ENCODE measurements at places on chromosomes 1 and 21.

DNA sequence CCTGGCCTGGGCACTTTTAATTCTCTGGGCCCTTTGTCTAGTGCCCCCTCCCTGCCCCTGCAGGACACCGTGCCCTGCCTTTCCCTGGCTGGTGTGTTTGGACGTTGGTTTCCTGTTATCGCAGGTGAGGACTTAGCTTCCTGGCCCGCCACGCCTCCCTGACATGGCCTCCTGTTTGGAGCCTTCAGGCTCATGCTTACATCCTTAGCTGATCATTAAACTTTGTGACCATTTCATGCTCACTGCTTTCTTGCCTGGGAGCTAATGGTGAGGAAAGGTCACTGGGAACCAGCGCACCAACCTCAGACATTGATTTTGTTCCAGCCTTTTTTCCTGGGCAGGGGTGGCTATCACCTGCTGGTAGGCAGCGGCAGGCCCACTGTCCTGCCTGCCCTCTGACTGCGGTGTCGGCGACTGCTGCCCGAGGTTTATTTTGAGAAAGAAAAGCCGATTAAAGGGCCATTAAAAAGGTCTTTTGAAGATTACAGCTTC, 3.7 kb downstream of the PFKL start:
- DNase-seq = no peak
- no peaks in the 10 kb centered on the region for H3K27me3 ChIP-seq
- peaks cover 20% of the 10 kb centered on the region for H3K36me3 ChIP-seq

- H3K4me3 ChIP-seq = peak overlapping the region; percentile 70
- H3K27ac ChIP-seq = peak overlapping the region; percentile 94
- peaks cover 28% of the 10 kb centered on the region for H3K36me3 ChIP-seq
Measured at GRCh38 chr1:23801338-23801748, 789 bp upstream of the GALE start.

GRCh38 chr1:83043244-83043643, 955.7 kb downstream of the TTLL7 start:
- no peaks in the 10 kb centered on the region for H3K27me3 ChIP-seq
- H3K4me3 ChIP-seq = no peak overlapping the region
- no peak for DNase-seq
- H3K27ac ChIP-seq = no peak overlapping the region
- no peaks in the 10 kb centered on the region for H3K4me1 ChIP-seq
- H3K36me3 ChIP-seq = no peaks in the 10 kb centered on the region

- no peak for DNase-seq
- no peak overlapping the region for H3K4me3 ChIP-seq
Measured at GRCh38 chr1:18726368-18726767, 95.7 kb downstream of the PAX7 start.

GRCh38 chr1:116569776-116570357, 959 bp downstream of the CD58 start:
- no peak for DNase-seq
- H3K4me3 ChIP-seq = peak overlapping the region; percentile 71
- peaks cover 7% of the 10 kb centered on the region for H3K4me1 ChIP-seq
- peak overlapping the region; percentile 70 for H3K27ac ChIP-seq
- no peaks in the 10 kb centered on the region for H3K36me3 ChIP-seq
- no peaks in the 10 kb centered on the region for H3K27me3 ChIP-seq

DNA sequence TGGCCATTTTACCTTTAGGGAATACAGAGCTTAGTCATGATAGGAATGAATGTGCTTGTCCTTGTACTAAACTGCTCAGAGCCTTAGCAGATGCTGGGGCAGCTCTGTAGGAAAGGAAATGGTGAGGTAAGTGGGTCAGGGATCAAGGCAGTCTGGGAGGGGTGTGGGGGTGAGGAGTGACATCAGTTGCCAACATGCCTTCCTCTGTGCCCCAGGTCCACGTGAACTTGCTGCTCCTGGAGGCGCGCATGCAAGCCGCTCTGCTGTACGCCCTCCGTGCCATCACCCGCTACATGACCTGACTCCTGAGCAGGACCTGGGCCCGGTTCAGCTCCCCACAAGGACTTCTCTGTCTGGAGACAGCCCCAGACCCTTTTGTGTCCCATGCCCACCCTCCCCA, 21.2 kb downstream of the SESN2 start:
- H3K36me3 ChIP-seq = peaks cover 62% of the 10 kb centered on the region
- DNase-seq = no peak
- H3K4me1 ChIP-seq = no peaks in the 10 kb centered on the region
- no peaks in the 10 kb centered on the region for H3K27me3 ChIP-seq
- no peak overlapping the region for H3K27ac ChIP-seq

- no peak overlapping the region for H3K27ac ChIP-seq
- no peak for DNase-seq
- H3K4me1 ChIP-seq = no peaks in the 10 kb centered on the region
- H3K27me3 ChIP-seq = peaks cover 15% of the 10 kb centered on the region
- no peak overlapping the region for H3K4me3 ChIP-seq
Measured at GRCh38 chr1:57461405-57461804, 37.5 kb upstream of the DAB1 start.

DNA sequence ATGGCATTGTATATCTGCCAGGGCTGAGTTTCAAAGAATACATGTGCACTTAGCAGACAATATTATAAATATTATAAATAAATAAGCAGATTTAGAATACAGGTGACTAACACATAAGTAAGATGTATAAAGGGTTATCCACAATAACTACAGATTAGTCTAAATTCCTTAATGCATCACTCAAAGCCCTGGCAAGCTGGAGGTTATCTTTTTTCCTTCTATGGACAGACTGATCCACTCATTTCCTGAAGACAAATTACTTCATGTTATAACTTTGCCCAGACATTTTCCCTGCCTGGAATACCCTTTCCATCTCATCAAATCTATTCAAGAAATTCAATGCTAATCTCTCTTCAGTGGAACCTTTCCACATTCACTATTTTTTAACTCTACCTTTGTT, 38.8 kb downstream of the LUZP1 start:
- peak overlapping the region; percentile 80 for H3K27ac ChIP-seq
- no peak for DNase-seq
- H3K27me3 ChIP-seq = no peaks in the 10 kb centered on the region
- no peaks in the 10 kb centered on the region for H3K36me3 ChIP-seq
- H3K4me3 ChIP-seq = no peak overlapping the region

DNA sequence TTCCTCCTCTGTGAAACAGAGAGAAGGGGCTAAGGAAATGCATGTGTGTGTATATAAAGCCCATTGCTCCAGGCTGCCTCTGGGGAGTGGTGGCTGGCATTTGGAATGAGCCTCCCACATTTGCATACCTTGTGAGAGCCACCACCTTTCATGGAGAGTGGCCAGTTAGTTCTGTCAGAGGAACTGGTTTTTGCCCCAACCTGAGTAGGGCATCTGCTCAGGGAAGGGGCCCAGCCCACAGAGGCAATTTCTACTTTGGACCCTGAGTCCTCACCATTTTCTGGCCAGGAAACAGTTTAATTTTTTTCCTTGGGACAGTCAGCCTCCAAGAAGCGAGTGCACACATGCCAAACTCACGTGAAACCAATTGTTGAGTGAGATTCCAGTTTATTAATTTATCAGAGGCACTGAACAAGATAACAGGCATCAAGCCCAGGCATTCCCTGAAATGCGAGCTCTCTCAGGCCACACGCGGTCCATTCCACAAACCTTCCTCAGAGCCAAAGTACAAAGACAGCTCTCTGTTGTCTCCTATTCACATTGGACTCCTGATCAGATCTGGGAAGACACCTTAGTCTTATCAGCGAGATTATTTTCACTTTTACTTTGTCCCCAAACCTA, 1.0 kb upstream of the SLC6A9 start:
- H3K4me3 ChIP-seq = no peak overlapping the region
- DNase-seq = no peak
- H3K27me3 ChIP-seq = no peaks in the 10 kb centered on the region
- peaks cover 9% of the 10 kb centered on the region for H3K36me3 ChIP-seq

- H3K4me3 ChIP-seq = no peak overlapping the region
- no peaks in the 10 kb centered on the region for H3K36me3 ChIP-seq
- no peak for DNase-seq
- H3K27me3 ChIP-seq = no peaks in the 10 kb centered on the region
- H3K27ac ChIP-seq = no peak overlapping the region
- no peaks in the 10 kb centered on the region for H3K4me1 ChIP-seq
Measured at GRCh38 chr1:248804771-248805681, 20.7 kb downstream of the SH3BP5L start.

GRCh38 chr1:167244244-167244643, 23.6 kb downstream of the POU2F1 start:
- no peaks in the 10 kb centered on the region for H3K4me1 ChIP-seq
- no peak overlapping the region for H3K4me3 ChIP-seq
- no peak overlapping the region for H3K27ac ChIP-seq

DNA sequence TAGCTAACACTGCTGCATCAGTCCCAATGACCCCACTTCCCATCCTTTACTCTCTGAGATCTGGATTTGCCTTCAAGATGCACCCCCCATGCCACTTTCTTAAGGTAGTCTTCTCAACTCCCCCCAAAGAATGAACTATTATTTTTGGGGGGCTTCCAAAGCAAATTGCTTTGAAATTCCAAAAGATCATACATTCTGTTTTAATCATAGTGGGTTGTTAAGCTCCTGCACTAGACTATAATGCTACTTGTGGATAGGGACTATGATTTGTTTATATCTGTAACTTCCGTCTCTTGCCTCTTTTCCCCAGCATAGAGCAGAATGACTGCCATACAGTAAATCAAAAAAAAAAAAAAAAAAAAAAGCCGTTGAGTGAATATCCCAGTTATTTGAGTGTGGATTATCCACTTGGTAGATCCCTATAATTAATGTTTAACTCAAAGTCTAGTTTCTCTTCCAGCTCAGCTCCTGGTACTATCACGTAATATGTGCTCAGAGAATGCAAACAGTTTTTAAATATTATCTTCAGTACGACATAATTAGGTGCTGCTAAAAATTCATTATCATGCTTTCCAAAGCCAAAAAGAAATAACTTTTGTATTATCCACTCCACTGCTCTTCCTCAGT, 26.9 kb downstream of the KIRREL1 start:
- H3K4me3 ChIP-seq = no peak overlapping the region
- peaks cover 75% of the 10 kb centered on the region for H3K4me1 ChIP-seq
- H3K27ac ChIP-seq = peak overlapping the region; percentile 98
- no peaks in the 10 kb centered on the region for H3K27me3 ChIP-seq

GRCh38 chr1:202237052-202237451, 43.5 kb downstream of the LGR6 start:
- H3K27me3 ChIP-seq = no peaks in the 10 kb centered on the region
- peaks cover 38% of the 10 kb centered on the region for H3K4me1 ChIP-seq
- no peak overlapping the region for H3K4me3 ChIP-seq
- H3K36me3 ChIP-seq = no peaks in the 10 kb centered on the region
- peak overlapping the region; percentile 73 for H3K27ac ChIP-seq

- no peaks in the 10 kb centered on the region for H3K4me1 ChIP-seq
- H3K4me3 ChIP-seq = no peak overlapping the region
- H3K27ac ChIP-seq = no peak overlapping the region
- DNase-seq = no peak
- no peaks in the 10 kb centered on the region for H3K36me3 ChIP-seq
- H3K27me3 ChIP-seq = no peaks in the 10 kb centered on the region
Measured at GRCh38 chr1:244140420-244140819, 89.3 kb downstream of the ZBTB18 start.

DNA sequence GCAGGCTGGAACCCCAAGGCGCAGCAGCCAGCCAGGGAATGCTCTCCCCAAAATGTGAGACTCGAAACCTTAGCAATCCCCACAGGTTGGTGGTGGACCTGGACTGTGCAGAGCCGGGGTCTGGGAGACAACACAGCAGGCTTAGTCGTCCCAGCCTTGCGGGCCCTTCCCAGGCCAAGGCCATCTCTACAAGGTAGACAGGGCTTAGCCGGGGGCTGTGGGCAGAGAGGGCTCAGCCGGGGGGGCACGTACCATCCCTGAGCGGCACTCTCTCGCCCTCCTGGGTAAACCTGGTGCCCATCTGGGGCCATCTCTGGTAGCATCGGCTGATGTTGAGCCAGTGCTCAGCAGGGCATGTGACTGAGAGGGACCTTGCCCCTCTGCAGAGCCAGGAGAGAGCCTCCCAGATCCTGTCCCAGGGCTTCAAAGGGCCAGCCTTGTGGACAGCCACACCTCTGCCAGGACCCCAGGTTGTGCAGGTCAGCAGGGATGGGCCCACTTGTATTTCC, 2.2 kb upstream of the ACTRT2 start:
- no peaks in the 10 kb centered on the region for H3K27me3 ChIP-seq
- no peak overlapping the region for H3K27ac ChIP-seq
- no peaks in the 10 kb centered on the region for H3K4me1 ChIP-seq

DNA sequence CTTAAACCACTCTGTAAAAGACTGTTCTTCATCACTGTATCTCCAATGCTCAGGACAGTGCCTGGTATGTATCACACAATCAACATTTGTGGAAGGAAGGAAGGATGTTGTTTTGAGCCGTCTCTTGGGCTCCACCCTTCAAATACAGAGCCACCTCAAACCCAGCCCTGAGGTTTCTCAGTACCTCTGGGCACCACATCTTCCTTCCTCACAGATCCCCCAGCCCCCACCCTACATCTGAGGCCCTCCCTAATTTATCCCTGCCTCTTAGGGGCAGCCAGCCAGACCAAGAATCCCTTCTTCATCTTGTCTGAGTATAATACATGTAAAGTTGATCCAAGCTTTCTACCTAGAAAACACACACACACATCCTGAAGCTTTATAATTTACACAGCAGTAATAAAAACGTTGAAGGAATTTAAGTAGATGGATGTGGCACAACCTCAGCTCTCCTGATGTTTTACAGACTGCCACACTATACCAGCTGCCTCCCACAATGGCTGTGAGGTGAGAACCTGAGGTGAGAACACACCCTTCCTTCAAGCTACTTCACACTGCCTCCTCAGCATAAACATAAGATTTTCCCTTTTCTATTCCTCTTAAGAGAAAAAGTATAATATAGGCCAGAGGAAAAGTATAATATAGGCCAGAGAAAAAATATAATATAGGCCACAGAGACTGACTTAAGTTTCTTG, 48.5 kb downstream of the CDC7 start:
- H3K36me3 ChIP-seq = no peaks in the 10 kb centered on the region
- H3K27ac ChIP-seq = no peak overlapping the region
- no peak for DNase-seq
- H3K4me3 ChIP-seq = no peak overlapping the region
- no peaks in the 10 kb centered on the region for H3K27me3 ChIP-seq
- H3K4me1 ChIP-seq = no peaks in the 10 kb centered on the region

- no peak overlapping the region for H3K27ac ChIP-seq
- no peaks in the 10 kb centered on the region for H3K27me3 ChIP-seq
- DNase-seq = no peak
- peaks cover 4% of the 10 kb centered on the region for H3K4me1 ChIP-seq
- no peak overlapping the region for H3K4me3 ChIP-seq
Measured at GRCh38 chr1:227215863-227216510, 102.3 kb downstream of the CDC42BPA start.

GRCh38 chr1:152774875-152775274, at the start of gene LCE1F:
LCE1F (plus strand) TSS chr1:152775140; CDS start chr1:152776372, 1,232 bp downstream.
- DNase-seq = no peak
- H3K36me3 ChIP-seq = no peaks in the 10 kb centered on the region
- H3K27me3 ChIP-seq = no peaks in the 10 kb centered on the region
- no peak within 1 kb of the TSS for H3K27ac ChIP-seq

GRCh38 chr1:223482766-223483165, 89.6 kb downstream of the CCDC185 start:
- no peak overlapping the region for H3K4me3 ChIP-seq
- H3K36me3 ChIP-seq = no peaks in the 10 kb centered on the region
- no peaks in the 10 kb centered on the region for H3K4me1 ChIP-seq
- no peak for DNase-seq
- no peak overlapping the region for H3K27ac ChIP-seq

GRCh38 chr21:14566894-14567293, 20.8 kb upstream of the SAMSN1 start:
- no peak overlapping the region for H3K27ac ChIP-seq
- no peaks in the 10 kb centered on the region for H3K27me3 ChIP-seq
- H3K4me1 ChIP-seq = peaks cover 4% of the 10 kb centered on the region
- H3K4me3 ChIP-seq = no peak overlapping the region

GRCh38 chr1:117861694-117862093, 67.7 kb downstream of the GDAP2 start:
- H3K27me3 ChIP-seq = no peaks in the 10 kb centered on the region
- H3K4me3 ChIP-seq = no peak overlapping the region
- DNase-seq = no peak
- peaks cover 4% of the 10 kb centered on the region for H3K4me1 ChIP-seq

Data from RWPE2 (cell line).